ENCODE measurements at places on chromosomes 1 and 21. TPM values are rescaled to one million over a fixed set of nuclear protein-coding genes. Genes with fewer than 3 reads are reported as not detected.

Gene DISP1
- polyA plus RNA-seq = 1.6 TPM

- no peak for DNase-seq
Measured at GRCh38 chr1:156599811-156600210, 1.5 kb downstream of the GPATCH4 start.

Gene CELSR2
- polyA plus RNA-seq = 0.02 TPM

DNA sequence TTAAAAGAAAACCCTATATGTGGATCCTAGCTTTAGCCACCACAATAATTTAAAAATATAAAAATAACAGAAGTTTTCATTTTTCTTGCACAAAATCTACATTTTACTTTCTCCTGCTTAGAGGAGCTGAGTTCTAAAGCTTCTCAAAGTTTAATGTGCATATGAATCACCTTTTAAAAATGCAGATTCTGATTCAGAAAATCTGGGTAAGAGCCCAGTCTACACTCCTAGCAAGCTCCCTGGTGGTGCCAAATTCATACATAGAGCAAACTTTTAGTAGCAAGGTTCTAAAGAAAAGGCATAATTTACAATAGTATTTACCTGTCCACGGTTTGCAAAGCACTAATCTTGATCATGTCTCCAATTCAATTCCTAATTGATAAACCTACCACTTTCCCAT, 19.3 kb downstream of the RSBN1 start:
- no peak for DNase-seq

Gene MPZ
- polyA plus RNA-seq = not detected

DNA sequence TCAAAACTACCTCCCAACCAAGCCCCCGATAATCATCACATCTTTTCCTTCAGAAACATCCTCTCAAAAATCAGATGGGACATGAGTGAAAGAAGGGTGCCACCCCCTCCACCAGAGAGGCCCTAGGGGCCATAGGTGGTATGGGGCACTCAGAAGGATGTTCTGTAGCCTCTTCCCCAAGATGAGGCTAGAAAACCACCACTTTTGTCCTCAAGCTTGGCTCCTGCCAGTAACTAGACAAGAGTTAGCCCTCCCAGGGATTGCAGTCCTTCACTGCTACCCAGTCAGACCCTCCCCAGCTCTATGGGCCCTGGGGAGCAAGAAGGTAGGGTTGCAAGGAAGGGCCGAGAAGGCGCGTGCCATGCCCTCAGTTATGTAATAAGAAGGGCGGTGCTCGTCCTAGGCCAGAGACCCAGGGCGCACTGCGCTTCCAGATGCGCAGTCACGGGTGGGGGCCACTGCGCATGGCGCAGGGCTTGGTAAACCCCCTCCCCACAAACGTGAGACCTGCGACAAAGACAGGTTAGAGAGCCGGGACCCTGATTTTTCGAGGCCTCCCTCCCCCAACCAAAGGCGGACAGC, 69.7 kb downstream of the CD46 start:
- no peak for DNase-seq

- DNase-seq = no peak
Measured at GRCh38 chr1:24322470-24323177, 3.5 kb downstream of the GRHL3 start.

GRCh38 chr21:36846631-36847030, 119.8 kb downstream of the HLCS start:
- DNase-seq = no peak

Gene KRTAP19-3
- polyA plus RNA-seq = not detected

Gene NBPF6
- not detected for polyA plus RNA-seq

DNA sequence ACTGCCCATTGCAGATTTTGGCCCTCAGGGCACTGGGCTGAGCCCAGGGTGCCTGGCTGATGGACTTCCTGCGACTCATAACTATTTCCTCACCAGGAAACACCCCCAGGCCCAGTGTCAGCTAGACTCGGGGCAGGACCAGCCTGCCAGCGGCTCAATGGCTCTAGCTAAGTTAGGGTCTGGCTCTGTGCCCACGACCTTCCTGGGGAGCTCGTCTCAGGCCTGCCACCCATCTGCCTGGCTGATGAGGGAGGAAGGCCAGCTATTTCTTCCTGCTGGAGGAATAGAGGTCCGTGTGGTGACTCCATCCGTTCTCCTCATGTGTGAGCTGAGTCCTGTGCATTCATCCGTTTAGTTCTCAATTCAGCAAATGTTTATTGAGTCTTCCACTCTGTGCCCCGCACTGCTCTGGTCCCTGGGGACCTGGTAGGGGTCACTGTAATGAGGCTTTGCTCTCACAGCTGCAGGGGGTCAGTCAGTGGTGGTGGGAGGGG, 44.5 kb downstream of the KIRREL1 start:
- DNase-seq = no peak

- no peak for DNase-seq
Measured at GRCh38 chr1:177255411-177255810, 84.7 kb downstream of the BRINP2 start.

Gene TSTD1
- polyA plus RNA-seq = 423 TPM

- no peak for DNase-seq
Measured at GRCh38 chr1:4058706-4059105, 158.6 kb upstream of the C1orf174 start.

DNA sequence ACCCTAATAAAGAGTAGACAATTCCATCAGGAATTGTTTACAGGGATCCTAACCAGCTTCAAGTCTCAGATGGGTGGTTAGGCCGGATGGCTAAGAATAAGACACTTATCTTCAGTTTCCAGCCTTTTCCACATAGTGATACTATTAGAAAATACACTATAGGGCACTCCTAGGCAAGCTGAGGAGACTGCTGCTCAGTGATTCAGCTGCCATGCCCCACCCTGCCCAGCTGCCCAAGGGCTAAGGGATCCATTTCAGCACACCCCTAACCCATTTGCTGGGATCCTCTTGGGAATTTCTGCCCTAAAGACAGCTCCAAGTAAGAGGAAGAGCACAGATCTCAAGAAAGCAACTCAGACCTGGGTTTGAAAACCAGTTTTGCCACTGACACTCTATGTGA, 31.9 kb downstream of the PLPP3 start:
- no peak for DNase-seq

Gene F5
- polyA plus RNA-seq = 23.6 TPM

Gene SDE2
- 8.3 TPM for polyA plus RNA-seq

DNA sequence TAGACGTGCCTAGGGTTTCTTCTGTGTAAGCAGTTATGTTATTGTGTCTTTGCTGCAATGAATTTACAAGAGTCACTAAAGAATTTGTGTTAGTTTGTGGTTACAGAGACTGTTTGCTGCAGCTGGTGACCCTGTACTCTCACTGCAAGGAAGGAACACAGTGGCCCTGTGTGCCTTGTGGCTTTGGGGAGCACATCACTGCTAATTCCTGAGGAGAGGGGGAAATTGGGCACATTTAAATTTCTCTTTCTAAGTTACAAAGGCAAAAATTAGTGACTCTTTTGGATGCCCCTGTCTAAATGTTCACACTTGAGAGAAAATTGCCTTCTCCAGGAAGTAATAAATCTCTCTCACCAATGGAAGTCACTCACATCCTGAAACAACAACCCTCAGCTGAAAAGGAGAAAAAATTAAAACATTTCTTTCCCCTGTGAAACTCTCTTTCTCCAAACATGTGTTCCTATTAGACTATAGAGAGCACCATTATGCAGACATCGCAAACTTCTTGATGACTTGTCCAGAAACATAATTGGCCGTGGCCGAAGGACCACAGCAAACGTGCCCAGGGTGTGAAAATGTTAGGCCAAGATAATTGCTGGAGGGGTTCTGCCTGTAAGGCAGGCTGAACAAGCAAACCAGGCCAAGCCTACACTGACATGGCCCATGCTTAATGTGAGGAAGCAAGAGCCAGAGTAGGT, 32.3 kb upstream of the SPAG17 start:
- no peak for DNase-seq

Gene B3GALT5
- polyA plus RNA-seq = not detected

GRCh38 chr21:41006636-41007035, 159.7 kb upstream of the DSCAM start:
- DNase-seq = no peak

DNA sequence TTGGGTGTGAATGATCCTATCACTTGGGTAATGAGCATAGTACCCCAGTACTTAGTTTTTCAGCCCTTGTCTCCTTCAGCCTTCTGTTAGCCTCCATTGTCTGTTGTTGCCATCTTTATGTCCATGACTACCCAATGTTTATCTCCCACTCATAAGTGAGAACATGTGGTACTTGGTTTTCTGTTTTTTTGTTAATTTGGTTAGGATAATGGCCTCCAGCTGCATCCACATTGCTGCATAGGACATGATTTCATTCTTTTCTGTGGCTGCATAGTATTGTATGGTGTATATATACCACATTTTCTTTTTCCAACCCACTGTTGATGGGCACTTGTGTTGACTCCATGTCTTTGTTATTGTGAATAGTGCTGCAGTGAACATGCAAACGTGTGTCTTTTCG, 39.6 kb upstream of the GPR52 start:
- no peak for DNase-seq

- no peak for DNase-seq
Measured at GRCh38 chr1:117290890-117291289, 76.4 kb upstream of the MAN1A2 start.

DNA sequence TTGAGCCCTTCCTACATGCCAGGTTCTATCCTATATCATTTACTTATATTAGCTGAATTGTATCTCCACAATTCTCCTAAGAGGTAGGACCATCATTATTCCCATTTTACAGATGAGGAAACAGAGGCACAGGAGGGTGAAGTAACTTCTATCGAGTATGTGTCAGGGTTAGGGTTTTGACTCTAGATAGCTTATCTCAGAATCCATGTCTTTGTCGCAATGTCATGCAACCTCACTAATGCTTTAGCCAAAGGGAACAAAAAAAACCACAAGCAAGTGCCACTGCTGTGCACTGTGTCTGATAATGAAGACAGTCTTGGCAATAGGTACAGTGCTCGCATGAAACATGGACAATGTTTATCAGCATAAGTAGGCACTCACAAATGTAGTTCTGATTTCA, 95.4 kb upstream of the CLDN14 start:
- DNase-seq = no peak

Gene FAM177B
- polyA plus RNA-seq = not detected

Gene C8B
- polyA plus RNA-seq = not detected

- DNase-seq = no peak
Measured at GRCh38 chr1:214702556-214702955, 99.6 kb downstream of the CENPF start.

Gene FNBP1L
- polyA plus RNA-seq = 0.16 TPM

- DNase-seq = no peak
Measured at GRCh38 chr1:92087542-92087941, 7.4 kb downstream of the BTBD8 start.

Gene IGSF9
- polyA plus RNA-seq = 0.23 TPM

Gene ANGPTL3
- not detected for polyA plus RNA-seq

DNA sequence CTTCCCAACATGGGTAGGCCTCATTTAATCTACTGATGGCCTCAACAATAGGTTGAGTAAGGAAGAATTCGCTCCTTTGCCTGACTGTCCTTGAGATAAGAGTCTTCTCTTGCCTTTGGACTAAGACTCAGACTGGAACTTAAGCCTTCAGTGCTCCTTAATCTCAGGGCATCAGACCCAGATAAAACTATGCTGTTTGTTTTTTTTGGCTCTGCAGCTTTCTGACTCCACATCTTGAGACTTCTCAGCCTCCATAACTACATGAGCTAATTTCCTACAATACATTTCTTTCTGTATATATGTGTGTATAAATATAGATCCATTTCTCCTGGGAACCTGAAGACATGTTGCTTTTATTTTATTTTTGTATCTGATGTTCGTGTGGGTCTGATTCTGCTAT, 1470.7 kb upstream of the PRMT6 start:
- no peak for DNase-seq

Gene LCE6A
- polyA plus RNA-seq = not detected

DNA sequence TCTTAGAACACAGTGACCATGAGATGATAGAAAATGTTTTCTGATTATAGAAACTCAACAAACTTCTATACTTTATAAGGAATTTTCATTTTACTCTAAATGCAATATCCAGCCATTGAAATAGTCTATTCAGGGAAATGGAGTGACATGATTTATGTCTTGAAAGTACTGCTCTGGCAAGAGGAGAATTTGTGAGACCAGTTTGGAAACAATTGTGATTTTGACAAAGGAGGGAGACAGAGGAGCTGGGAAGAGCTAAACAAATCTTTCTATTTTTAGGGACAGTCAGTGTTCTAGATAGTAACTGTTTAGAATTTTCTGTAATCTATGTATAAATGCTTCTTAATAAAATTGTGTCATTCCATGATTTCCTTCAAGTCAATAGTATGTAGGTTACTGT, 252.3 kb downstream of the FMN2 start:
- DNase-seq = no peak

Gene DYNLT5
- polyA plus RNA-seq = not detected

Gene CLDN17
- not detected for polyA plus RNA-seq

- peak; percentile 5 for DNase-seq
Measured at GRCh38 chr1:20080441-20081352, 10.7 kb downstream of the PLA2G5 start.

DNA sequence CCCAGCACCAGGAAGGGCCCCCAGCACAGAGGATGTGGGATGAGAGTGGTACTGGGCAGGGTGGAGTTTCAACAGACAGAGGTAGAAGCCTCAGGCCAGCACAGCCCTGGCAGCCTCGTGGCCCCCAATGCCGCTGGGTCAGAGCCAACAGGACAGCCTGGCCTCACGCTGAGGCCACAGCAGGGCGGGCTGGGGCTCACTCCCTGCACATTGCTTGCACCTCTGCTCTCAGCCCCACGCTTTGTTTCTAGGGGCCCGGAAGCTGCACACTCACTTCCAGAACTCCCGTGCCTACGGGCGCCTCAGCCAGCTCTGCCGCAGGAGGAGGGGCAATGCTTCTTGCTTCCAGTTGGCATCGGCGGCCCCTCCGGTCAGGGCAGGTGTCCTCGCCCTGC, 72.9 kb downstream of the SIK1 start:
- DNase-seq = no peak

DNA sequence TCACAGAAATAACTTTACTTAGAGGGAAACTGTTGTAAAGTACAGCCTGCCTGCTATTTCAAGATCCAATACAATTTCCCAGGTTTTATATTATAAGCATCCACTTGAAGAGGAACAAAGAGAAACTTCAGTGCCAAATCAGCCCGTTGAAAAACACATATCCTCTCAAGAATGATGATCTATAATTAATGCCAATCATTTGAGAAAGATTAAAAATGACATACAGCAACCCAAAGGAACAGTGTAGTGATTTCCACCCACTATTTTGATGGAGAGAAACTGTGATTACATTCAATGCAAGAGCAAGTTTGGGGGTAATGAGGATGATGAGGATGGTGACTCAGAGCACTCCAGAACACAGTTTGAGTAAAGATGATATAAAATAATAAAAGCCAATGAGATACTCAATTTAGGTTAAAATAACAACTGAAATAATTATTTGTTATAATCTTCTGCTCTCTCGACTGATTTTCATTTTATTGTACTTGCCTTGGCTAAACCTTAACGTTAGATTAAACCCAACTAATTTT, 715.5 kb downstream of the NCAM2 start:
- DNase-seq = no peak

- no peak for DNase-seq
Measured at GRCh38 chr1:198125995-198126735, 30.6 kb upstream of the NEK7 start.

GRCh38 chr1:44821240-44821715, 13.0 kb downstream of the BTBD19 start:
- DNase-seq = no peak

Measured in CD4-positive, CD25-positive, alpha-beta regulatory T cell (primary cell).